ENCODE measurements at places on chromosomes 16 and 17.
A peak's percentile ranks its signal among the peaks of the same experiment; 100 is the strongest.

DNA sequence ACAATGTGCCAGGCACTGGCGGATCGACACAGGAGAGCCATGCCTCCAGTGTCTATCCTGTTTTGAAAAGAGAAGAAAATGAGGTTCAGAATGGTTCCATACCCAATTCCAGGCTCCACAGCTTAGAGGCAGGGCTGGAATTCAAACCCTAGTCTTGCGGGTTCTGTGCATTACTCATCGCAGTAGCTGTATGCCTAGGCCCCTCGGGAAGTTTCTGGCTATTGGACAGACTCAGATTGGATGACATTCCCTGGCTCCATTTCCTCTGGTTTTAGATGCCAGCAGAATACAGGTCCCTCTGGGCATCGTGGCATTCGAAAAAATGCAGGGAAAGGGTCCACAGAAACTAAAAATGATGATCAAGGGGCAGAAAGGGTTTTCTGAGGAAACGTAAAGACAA lies 184.7 kb downstream of the COPRS start:
- DNase-seq = no peak

DNA sequence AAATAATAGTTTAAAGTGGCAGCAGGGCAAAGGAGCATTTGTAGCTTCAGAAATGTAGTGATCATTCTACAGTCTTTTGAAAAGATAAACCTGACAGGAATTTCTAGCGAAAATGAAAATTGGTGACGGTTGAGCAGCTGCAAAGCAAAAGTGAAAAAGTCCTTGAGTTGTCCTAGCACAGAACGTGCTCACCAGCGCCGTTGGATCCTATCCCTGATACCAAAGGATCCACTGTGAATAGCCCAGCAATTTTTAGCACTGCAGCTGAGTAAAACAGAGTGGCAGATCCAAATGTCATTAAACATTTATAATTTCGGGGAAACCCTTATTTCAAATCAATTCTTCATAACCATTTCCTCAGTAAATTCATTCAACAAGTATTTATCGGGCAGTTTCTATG lies 453.8 kb upstream of the HSBP1 start:
- DNase-seq = no peak

DNA sequence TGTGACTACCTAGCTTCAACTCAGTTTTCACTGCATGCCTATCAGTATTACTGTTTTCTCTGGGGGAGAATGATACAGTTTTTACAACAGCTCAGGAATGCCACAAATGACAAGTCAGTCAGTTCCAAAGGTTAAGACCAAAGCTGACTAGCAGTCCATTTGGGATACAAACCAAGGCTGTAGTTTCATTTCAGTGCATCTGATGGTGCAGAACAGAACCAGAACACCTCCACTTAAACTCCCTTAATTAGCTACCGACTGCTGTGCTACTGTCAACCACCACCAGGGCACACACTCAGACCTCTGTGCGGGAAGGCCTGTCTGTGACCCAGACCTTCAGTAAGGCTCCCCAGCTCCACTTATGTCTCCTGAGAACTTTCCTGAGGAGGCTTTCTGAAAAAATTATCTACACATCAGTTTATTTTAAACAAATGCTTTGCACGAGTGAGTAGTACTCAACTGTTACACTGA lies 20.4 kb downstream of the NFE2L1 start:
- DNase-seq = peak; percentile 57

- no peak for DNase-seq
Measured at GRCh38 chr16:74521691-74522090, 85.2 kb downstream of the GLG1 start.

DNA sequence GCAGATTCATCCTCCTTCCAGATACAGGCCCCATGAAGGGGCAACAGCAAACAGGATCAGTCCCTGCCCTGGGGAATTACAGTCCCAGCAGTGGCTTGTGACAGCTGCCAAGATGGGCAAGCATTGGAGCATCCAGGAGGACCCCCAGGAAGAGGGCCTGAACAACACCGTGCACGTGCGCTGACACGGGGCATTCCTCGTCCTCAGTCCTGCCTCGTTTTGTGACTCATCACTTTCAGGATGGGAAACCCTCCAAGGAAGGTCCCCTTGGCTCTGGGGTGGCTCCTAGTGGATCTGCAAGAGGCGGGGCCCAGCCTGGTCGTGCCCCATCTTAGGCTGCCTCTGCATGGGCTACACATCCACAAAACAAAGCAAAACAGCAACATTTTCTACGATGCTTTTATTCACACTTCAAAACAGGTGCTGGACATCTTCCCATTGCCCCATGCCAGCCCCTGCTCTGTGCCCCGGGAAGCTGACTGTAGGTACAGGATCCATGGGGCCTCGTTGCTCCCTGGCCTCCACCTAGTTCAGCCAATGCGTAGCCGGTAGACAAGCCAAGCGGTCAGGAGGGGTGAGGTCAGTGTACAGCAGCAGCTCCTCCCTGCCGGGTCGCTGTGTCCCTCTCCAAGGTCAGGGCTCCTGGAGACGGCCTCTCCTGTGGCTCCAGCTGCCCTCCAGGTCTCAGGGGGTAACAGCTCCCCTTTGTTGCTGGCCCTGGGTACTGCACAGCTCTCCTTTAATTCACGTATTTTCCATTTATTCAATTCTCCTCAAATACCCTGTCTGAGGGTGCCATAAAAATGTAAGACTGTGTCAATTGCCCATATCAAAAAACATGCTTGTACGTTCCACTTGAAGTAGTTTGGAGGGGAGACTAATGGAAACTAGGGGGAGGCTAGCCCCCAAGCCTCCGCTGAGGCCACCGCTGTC lies 32.2 kb downstream of the ACTG1 start:
- no peak for DNase-seq

DNA sequence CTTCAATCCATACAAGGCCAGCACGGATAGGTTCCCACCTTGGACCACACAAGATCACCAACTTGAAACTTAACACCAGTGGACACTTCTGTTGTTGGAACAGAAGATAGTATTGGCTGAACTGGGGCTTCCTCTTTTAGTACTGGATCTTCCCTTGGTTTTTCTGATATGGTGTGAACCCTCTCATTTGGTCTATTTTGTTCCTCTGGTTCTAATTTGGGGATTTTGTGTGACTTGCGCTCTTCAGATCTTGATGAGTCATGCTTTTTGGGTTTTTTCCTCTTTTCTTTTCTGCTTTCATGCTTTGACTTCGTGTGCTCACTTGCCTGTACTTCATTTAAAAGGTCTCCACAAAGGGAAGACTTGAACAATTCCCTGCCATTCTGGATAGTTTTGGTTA lies 39.0 kb downstream of the SOST start:
- no peak for DNase-seq

DNA sequence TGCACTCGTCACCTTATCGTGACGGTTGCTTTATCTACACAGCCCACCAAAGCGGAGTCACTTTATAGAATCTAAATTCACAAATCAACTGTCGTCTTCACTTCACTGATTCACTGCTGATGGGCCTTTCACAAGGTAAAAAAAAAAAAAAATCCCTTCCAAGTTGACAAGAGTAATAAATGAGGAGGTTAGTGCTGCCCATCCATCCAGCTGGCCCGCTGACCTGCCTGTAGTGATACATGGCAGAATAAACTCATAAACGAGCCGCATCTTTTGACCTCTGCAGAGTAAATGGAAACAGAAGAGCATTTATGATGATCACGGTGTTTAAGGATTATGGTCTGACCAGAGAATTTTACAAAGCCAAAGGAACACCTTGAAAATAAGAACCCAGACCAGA lies 227.3 kb upstream of the IRX5 start:
- DNase-seq = no peak

DNA sequence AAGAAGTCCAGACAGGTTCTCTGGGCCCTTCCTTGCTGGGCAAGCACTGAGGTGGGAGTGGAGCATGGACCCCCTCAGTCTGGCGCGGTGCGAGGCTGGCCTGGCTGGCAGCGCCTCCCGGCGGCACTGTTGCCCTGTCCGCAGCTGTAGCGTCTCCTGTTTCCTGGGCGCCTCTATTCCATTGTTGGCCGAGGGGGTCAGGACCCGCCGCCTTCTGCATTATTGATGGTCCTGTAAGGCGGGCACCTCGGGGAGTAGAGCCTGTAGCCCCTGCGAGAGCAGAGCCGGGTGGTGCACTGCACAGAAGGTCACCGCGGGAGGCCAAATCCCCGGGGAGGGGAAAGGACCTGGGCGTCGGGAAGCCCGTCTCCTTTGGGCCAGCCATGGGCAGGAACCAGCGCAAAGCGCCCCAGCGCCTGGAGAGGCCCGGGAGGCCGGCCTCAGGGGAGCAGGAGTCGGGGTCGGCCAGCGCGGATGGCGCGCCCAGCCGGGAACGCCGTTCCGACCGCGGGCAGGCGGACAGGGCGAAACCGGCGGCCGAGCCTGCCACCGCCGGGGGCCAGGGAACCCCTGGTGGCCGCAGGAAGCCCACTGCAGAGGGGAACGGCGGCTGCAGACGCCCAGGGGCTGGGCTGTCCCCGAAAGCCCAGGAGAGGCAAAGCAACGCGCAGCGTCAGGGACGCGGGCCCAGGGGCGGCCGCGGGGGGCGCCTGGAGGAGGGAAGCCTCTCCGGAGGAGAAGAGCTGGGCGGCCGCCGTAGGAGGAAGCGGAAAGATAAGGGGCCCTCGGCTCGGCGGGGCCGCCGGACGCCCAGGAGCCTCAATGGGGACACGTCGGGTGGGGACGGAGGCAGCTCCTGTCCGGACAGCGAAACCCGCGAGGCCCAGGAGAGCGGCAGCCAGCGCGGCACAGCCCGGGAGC lies at the start of gene MYO15B:
MYO15B (plus strand) TSS at position 126 of the 921 bp plus-strand sequence; CDS start at position 384, 258 bp downstream.
- peak; percentile 72 for DNase-seq

- DNase-seq = no peak
Measured at GRCh38 chr16:78523212-78523985, 423.9 kb downstream of the WWOX start.

DNA sequence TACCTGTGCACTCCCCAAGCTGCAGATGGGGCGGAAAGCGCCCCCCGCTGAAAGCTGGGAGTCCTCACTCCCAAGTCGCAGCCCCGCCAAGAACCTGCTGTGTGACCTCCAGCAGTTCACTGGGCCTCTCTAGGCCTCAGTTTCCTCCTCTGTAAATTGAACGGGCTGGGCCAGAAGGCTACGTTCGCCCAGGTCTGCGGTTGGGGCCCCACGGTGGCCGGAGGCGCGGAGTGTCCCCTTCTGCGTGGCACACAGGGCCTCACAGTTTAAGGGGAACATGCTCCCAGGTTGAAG lies 628 bp downstream of the GALK1 start:
- no peak for DNase-seq

GRCh38 chr17:2063261-2064146 lies 8.6 kb downstream of the HIC1 start:
- DNase-seq = no peak

DNA sequence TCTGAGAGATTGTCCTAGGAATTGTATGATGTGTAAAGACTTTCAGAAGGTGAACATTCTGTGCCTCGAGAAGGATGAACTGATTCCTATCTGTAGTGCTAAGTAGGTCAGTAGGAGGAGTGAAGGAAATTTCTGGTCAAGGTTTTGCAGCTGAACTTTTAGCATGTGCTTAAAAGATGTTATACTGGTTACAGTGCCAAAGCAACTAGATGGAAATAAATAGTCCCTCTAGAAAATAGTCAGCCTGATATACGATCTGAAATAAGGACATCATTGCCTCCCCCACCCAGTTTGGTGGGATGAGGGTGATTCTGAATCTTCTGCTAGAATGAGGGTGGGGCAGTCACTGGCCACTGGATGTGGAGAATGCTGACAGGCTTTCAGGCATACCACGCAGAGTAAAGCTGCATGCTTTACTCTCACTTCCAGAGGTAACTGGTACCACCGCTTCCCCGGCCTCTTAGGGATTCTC lies 57.2 kb upstream of the VPS4A start:
- no peak for DNase-seq

DNA sequence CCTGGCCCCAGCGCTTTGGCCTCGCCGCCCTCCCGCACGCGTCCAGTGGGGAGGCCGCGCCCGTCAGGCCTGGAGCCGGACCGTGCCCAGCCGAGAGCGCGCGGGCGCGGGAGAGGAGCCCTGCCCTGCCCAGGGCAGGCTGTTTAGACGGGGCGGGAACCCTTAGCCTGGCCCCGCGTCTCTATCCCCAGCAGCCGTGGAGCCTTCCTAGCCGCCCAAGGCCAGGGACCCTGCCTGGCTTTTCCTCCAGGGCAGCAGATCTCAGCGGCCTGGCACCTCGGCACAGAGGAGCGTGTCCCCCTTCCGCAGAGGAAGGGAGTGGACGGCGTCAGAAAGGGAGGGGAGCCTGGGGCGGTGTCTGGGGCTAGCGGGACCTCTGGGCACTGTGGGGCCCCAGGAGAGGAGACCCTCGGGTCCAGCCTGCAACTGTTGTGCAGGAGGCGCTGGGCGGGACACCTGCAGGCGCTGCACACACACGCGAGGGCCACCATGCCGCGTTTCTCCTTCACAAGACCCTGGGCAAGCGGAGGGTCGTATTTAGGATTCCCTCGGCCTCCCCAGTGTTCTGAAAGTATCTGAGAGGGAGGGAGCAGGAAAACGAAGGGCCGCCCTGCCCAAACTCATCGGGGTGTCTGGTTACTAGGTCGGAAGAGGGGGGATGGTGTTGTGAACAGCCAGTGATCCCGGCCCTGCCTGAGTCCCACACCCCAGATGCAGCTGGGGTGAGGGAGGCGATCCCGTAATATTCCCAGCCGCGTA lies 2.3 kb upstream of the NPTX1 start:
- DNase-seq = no peak

DNA sequence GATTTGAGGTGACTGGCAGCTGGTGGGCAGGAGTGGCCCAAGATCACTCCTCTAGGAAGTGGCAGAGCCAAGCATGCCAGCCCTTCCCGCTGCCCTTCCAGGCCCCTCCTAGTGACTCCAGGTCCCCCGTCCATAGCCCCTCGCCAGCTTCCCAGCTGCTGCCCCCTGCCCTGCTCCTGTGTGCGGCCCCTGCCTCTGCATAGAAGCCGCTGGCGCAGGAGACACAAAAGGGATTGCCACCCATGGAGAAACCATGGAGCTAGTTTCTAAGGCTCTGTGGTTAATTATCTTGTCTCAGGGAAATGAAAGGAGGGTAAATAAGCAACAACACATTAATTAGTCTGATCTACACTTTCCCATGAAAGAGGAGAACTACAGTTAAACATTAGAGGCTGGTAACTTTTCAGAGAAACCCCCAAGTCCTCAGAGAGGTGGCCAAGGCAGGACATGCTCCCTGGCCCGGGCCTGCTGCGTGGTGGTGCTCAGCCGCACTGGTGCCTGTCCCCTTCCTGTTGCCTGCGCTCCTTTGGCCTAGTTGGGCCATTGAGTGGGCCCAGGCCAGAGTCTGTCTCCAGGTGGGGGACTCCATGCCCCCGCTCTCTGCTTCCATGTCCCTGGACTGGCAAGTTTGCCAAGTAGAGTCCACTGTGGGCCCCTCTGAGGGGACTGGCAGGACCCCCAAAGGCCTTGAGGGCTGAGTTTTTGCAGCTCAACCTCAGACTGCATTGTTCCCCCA lies 65.2 kb downstream of the PRMT7 start:
- DNase-seq = no peak

GRCh38 chr17:80129006-80129565 lies 17.8 kb downstream of the EIF4A3 start:
- no peak for DNase-seq
